ENCODE measurements at places on chromosomes 12 and 14.

- DNase-seq = no peak
Observed at GRCh38 chr12:77042833-77043232, 22.5 kb downstream of the E2F7 start.

DNA sequence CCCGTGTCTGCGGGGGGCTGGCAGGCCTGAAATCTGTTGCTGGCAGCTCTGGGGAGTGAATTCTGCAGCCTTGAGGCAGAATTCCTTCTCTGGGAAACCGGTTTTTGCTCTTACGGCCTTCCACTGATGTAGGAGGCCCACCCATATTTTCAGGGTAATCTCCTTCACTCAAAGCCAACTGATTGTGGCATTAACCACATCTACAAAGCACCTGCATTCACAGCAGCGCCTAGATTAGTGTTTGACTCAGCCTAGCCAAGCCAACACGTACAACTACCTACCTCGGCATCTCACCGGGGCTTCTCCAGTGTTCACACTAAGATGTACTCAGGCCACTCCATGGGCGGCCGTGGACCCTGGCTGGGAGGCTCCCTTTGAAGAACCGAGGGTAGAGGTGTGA lies 15.8 kb downstream of the C12orf43 start:
- DNase-seq = no peak

DNA sequence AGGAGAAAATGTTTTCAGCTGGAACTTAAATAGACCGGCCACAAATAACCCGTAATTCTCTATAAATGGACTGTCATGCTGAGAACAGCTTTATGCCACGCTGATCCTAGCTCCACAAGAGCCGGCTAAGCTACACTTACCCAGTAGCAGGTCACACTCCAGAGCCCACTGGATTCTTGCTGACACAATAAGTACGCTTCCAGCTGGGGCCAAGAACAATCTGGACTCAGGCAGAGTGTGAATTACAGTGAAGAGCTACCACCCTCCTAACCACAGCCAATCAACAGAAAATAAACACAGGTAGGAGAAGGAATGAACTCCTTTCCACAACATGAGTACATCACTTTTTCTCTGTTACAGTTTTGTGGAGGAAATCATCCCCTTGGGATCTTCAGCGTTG lies 531.3 kb downstream of the GALC start:
- no peak for DNase-seq

GRCh38 chr14:31326111-31326510 lies 94.2 kb downstream of the HEATR5A start:
- peak; percentile 17 for DNase-seq

DNA sequence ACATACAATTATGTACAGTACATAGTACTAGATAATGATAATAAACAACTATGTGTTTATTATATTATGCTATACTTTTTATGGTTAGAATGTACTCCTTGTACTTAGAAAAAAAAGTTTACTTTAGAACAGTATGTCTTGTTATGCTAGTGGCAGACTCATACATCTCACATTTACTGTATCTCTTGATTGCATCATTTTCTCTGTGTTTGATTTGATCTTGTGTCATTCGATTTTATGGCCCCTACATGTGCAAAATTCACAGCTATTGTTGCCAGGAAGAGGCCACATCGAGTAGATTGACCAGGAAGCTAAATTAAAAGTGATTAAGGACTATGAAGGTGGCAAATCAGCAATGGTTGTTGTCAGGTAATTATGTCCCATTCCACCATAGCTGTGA lies 153.0 kb downstream of the PCNX1 start:
- DNase-seq = no peak

DNA sequence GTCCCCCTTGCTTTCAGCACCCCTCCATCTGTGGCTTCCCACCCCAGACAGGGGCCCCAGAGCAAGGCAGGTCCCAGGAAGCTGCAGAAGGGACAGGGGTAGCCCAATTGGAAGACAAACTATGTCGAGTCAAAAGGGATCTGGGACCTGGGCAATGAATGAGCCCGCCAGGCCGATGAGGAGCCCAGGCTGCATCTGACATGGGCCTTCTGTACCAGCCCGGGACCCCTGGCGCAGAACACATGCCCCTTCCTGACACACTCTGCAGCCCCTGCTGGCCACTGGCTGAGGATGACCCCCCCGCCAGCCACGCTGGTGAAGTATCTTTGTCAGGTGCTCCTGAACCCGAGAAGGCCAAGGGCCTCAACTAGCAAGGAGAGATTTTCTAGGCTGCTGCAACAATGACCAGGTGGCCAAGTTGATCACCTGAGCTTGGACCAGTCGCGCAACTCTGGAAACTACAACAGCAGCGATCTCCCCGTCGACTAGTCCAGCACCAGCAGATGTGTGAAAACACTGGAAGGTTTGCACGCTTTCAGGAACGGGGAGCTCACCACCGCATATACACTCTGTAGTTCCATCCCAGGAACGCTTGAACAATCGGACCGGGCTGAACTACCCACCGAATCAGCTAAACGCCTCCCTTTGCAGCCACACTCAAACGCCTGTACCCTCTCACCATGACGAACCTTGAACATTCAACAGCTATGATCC lies 119.0 kb downstream of the NCOR2 start:
- no peak for DNase-seq

DNA sequence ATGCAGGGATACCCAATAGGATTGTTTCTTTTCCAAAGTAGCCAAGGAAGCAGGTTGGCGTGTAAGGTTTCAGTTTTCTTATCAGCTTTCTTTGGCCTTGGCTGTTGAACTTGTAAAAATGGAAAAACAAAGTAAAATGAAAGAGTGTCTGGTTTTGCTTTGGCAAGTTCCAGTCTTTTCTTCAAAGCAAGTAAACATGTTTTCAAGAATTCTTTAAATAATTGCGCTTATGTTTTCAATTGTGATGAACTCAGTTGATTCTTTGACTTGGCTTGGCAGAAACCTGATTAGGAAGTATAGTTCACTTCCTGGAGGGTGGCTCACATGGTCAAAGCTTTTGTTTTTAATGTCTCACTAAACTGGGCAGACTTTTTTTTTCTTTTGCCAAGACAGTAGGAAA lies 112.2 kb upstream of the USP44 start:
- DNase-seq = no peak

DNA sequence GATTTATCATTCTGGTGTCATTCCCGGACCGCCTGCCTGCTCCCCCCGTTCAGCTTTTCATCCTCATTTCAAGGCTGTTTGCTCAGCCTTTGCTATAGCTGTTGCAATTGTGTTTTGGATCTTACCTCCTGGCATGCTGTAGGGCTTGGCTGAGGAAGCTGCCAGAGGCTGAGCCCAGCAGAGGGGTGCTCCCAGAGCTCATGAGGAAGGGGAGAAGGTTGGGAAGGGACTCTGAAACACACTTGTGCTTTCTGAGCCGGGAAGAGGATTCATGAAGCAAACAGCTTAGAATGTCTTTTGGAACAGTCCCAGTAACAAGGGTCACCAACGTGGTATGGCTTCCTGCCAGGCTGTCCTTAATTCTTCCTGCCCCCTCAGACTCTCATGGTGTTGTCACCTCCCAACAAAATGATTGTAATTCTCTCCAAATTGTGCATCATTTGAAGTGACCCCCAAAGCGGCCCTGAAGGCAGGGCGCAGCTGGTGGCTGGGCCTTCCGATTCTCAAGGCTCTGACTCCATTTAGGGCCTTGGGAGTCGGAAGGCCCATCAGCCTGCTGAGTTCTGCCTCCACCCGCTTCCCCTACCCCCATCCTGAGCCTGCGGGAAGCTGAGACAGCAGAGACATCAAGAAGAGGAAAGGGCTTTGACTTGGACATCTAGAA lies 111.9 kb upstream of the ARHGAP5 start:
- DNase-seq = no peak

- peak; percentile 74 for DNase-seq
Observed at GRCh38 chr14:24430682-24431568, 1.2 kb downstream of the KHNYN start.

DNA sequence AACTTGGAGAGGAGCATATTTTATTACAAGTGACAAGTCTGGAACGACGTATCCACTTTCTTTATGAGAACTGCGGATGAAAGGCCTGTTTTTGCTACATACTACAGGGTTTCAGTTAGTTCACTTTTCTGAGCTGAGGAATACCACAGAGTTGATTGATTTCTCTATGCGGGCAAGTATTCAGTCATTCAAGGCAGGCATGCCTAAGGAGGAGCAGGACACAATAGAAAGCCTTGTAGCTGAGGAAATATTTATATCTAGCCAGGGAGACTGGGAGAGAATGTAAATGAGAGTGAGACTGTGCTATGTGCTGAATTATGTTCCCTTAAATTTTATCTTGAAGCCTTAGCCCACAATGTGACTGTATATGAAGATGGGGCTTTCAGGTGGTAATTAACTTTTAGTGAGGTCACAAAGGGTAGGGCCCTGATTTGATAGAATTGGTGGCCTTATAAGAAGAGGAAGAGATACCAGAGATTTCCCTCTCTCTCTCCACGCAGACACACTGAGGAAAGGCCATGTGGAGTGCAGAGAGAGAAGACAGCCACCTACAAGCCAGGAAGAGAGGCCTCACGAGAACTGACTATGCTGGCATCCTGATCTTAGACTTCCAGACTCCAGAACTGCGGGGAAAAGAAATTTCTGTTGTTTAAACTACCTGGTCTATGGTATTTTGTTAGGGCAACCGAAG lies 459.0 kb upstream of the ATP2B1 start:
- no peak for DNase-seq

- no peak for DNase-seq
Observed at GRCh38 chr12:89084751-89085150, 267.6 kb downstream of the DUSP6 start.

GRCh38 chr12:52703878-52704277 lies 554 bp upstream of the KRT77 start:
- no peak for DNase-seq

All from CD4-positive, alpha-beta T cell treated with Interleukin-4 for 4 hours (primary cell).